Omental fat pad (tissue), 4 donors: ENCODE measurements at places on chromosomes 11 and 22. TPM values are rescaled to one million over a fixed set of nuclear protein-coding genes. Genes with fewer than 3 reads are reported as not detected.

DNA sequence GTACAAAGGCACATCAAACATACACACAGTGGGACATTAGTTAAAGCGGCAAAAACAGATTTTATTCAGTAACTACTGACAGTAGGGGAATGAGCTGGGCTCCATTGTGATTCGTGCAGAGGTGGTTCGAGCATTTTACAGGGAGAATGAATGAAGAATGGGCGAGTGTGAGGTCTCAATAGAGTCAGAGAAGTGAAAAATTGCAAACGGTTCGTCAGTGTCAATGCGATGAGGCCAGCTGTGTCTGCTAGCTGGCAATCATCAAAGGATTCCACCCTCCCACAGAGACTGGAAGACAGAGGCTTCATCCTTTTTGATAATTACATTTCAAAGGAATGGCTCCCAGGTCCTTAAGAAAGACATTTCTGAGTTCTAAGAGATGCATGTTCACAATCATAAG, 17.4 kb downstream of the OR4D9 start:
- DNase-seq, result no peak

DNA sequence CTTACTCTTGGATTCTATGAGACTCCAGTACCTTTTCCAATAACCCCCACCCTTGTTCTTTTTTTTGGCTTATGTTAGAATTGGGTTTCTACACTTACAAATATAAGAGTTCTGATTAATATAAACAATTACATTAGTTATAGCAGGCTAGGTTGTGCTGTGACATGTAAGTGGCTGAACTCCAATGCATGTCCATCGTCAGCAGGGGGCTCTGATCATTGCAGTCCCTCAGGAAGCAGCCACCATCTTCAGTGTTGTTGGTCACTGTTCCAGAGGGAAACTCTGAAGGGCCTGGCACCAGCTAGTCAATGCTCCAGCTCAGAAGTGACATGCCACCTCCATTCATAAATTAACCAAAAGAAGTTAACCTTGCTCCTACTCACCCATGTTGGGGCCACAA, 5.6 kb downstream of the LIPT2 start:
- DNase-seq, result no peak

- DNase-seq, result no peak
These were observed at the start of gene NAALAD2 for GRCh38 chr11:90134478-90135003. TSS of gene NAALAD2 (plus strand) at chr11:90134663. CDS start at chr11:90134759, 96 bp downstream.

Gene ARFIP2
- 63.3 TPM for total RNA-seq

DNA sequence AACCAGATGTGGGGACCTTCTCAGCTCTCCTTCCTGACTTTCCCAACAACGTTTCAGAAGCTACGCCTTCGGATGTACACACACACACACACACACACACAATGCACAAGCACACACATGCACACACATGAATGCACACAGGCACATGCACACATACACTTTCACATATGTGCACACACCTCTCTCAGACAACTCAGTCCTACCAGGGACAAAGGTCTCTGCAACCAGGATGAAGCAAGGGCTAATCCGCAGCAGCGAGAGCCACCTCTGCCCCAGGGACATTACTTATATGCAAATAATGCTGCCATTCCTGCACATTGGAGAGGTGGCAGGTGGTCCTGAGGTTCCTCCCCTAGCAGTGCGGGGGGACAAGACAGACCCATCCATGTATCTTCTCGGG, 27.4 kb upstream of the LINC01488 start:
- DNase-seq, result no peak

Gene COA4
- total RNA-seq, result 73.2 TPM

DNA sequence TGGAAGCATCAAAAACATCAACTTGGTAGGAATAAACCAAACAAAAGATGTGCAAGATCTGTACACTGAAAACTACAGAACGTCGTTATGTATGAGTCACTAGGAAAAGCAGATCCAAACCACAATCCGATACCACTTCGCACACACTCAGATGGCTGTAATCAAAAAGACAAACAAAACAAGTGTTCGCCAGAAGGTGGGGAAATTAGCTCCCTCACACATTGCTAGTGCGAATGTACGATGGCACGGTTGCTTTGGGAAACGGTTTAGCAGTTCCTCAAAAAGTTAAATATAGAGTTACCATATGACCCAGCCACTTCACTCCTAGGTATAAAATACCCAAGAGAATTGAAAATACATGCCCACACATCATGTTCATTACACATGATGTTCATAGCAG, 14.8 kb upstream of the CARD10 start:
- no peak for DNase-seq

Gene TRABD
- 43.1 TPM for total RNA-seq

DNA sequence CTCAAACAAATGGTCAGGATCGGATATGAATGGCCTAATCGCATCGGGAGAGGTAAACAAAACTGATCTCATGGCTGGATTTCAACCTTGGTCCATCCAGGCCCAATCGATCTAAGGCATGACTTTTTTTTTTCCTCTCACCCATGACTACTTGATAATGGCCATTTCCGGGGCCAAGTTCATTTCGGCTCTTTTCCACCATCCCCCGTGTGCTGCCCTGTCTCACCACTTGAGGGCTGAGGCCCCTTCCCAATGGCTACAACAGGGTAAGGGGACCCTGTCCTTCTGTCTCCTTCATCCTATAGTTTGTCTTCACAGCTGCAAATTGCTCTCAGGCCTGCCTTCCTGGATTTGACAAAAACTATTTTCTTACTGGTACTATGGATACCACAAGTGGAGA, 26.7 kb downstream of the GRAP2 start:
- no peak for DNase-seq

GRCh38 chr11:64164392-64165312, 1.3 kb downstream of the MACROD1 start:
- DNase-seq, result no peak

GRCh38 chr22:48960980-48961660, 866.6 kb downstream of the BRD1 start:
- DNase-seq, result no peak

- no peak for DNase-seq
These were observed 47.3 kb upstream of the LRRC32 start for GRCh38 chr11:76717816-76718215.

DNA sequence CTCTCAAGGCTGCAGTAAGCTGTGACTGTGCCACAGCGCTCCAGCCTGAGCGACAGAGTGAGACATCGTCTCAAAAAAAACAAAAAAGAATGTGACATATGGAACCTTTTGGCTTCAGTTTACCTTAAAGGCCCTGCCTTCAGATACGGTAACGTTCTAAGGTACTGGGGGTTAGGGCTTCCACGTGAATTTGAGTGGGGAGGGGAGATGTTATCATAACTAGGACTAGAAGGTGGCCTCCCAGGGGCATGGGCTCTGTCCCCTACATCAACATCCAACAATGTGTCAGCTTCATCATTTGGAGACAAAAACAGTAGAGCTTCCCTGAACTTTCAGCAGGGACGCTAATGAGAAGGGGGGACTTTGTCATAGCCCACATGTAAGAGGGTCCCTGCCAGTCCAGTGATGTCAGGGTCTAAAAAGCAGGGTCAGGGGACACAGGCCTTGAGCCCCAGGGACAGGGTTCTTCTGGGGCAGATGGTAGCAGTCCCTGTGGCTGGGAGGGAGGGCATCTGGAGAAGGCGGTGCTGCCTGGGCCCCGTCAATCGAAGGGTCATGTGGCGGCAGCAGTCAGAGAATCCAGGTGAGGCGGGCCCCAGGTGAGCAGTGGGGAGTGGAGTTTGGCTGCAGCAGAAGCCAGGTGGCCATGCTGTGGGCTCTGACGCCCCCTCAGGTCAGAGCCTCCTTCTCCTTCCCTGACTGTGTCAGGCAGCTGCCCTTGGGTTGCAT, 79.8 kb downstream of the BCR start:
- DNase-seq, result no peak

DNA sequence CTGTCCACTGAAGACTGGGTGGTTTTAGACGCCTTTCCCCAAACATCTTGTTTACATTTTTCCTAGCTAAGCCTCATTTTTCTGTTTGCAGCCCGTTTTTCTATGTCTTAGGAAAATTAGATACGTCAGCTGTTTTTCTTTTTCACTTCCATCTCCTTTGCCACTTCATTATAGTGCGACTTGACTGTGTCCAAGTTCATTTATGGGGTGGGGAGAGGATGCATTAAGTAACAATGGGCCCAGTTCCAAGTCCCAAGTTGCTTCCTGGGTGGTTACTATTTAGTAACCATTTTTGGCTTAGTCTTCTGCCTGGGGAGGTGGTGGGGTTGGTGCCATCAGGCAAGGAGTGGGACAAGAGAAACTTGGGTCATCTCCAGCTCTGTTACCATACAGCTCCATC, 83.0 kb downstream of the TRAF6 start:
- no peak for DNase-seq

DNA sequence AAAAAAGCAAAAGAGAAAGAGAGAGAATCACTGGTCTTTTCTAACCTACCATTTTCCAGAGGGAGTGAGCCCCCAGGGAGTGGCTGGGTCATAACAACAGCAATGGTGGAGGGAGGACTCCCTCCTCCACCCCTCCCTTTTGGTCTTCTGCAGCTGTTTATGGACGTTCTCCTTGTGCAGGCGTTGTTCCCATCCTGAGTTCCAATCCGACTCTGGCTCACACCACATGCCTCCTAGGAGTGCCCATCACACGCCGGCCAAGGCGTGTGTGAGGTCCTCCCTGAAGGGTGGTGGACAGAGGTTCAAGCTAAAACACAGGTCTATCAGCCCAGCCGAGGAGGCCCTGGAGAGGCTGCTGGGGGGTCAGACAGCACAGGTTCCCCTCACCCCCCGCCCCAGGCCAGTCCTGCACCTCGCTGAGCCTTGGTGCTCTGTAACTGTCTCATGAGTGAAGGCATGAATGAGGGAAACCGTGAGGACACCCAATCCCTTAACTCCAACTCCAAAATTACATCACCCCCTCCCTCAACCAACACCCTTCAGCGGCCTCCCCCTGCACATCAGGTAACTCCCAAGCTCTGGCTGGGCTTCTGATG, 29.4 kb downstream of the IFT27 start:
- no peak for DNase-seq

- DNase-seq, result no peak
These were observed 18.7 kb downstream of the F2 start for GRCh38 chr11:46737699-46738098.

GRCh38 chr11:35487532-35488078, 37.8 kb downstream of the PAMR1 start:
- DNase-seq, result peak; percentile 39

GRCh38 chr11:8723711-8724110, 41.1 kb downstream of the RPL27A start:
- DNase-seq, result no peak

Gene FIBIN
- total RNA-seq, result 27.7 TPM

- DNase-seq, result no peak
These were observed 99.8 kb downstream of the ARL14EP start for GRCh38 chr11:30422447-30423278.

GRCh38 chr11:67577951-67578350, 5.7 kb upstream of the GSTP1 start:
- DNase-seq, result no peak

Gene MS4A6E
- not detected for total RNA-seq

Gene KRTAP5-10
- total RNA-seq, result not detected

Gene OR52N2
- total RNA-seq, result not detected

GRCh38 chr22:22737590-22737989, 93.2 kb downstream of the GGTLC2 start:
- DNase-seq, result no peak

- no peak for DNase-seq
These were observed 411.5 kb upstream of the DDI1 start for GRCh38 chr11:103624708-103625623.

Gene TSPAN18
- total RNA-seq, result 2.2 TPM

- no peak for DNase-seq
These were observed 7.1 kb downstream of the YWHAH start for GRCh38 chr22:31951194-31952093.

GRCh38 chr11:67576735-67577475, 6.7 kb upstream of the GSTP1 start:
- DNase-seq, result no peak

DNA sequence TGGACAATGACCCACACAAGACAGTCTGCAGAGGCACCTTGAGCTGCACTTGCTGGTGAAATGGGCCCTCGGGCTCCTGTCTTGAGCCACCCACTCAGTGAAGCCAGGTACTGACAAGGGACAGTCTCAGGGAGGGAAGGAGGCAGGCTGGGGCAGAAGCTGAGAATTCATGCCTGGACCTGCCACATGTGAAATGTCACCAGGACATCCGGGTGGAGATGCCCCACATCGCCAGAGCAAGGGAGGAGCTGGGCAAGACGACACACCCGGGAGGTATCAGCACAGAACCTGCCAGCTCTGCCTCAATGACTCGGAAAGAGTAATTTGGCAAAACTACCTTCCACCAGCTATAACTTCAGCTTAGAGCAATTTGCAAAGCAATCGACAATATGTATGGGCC, 23.5 kb downstream of the CPT1A start:
- no peak for DNase-seq

Gene OR52K2
- not detected for total RNA-seq

Gene SCGB1D4
- total RNA-seq, result not detected

Gene TRMU
- total RNA-seq, result 19.3 TPM

DNA sequence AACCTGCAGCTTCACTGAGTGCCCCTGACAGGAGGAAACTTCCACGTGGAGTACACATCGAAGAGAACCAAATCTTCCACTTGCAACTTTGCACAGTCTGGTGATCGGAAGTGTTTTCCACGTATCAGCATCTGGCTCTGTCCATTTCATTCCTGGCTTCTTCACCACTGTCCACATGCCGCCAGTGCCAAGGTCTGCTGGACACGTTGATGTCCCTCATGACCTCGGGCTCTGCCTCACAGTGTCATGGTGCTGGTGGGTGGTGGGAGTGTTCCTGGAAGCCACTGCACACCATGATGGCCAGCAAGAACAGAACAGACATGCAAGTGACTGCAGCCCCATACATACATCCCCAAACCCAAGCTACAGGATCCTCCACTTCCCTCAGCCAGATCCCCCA, 48.4 kb downstream of the WNT11 start:
- DNase-seq, result no peak

- no peak for DNase-seq
These were observed 255.1 kb downstream of the TTC28 start for GRCh38 chr22:28424427-28425080.

Gene OTOG
- not detected for total RNA-seq

GRCh38 chr11:112096194-112096593, 9.5 kb downstream of the SDHD start:
- no peak for DNase-seq

- DNase-seq, result no peak
These were observed 2.7 kb downstream of the SLC43A1 start for GRCh38 chr11:57512646-57513451.

GRCh38 chr11:78266451-78266850, 77.7 kb downstream of the USP35 start:
- no peak for DNase-seq

DNA sequence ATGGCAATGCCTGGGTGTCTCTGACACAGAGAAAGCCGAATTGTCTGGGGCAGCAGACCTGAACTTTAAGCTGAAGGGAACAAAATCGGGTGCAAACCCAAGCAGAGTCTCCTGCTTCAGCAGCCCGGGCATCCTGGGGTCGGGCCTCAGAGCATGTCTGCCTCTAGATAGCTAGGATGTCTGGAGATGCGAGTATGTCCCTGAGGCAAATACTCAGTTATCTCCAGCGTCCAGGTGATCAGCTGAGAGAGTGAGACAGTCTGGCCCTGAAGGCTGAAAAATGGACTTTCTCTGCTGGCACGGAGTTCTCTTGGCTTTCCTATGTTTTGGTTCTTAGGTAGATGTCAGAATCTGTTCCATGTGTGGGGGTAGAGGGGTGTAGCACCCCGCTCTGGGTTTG, 3.3 kb downstream of the ADAMTS8 start:
- DNase-seq, result no peak

Gene FAM111B
- 0.19 TPM for total RNA-seq

Gene OLFML1
- total RNA-seq, result 6.5 TPM
